PC-3 (cell line): ENCODE measurements at places on chromosomes 2 and 18.

DNA sequence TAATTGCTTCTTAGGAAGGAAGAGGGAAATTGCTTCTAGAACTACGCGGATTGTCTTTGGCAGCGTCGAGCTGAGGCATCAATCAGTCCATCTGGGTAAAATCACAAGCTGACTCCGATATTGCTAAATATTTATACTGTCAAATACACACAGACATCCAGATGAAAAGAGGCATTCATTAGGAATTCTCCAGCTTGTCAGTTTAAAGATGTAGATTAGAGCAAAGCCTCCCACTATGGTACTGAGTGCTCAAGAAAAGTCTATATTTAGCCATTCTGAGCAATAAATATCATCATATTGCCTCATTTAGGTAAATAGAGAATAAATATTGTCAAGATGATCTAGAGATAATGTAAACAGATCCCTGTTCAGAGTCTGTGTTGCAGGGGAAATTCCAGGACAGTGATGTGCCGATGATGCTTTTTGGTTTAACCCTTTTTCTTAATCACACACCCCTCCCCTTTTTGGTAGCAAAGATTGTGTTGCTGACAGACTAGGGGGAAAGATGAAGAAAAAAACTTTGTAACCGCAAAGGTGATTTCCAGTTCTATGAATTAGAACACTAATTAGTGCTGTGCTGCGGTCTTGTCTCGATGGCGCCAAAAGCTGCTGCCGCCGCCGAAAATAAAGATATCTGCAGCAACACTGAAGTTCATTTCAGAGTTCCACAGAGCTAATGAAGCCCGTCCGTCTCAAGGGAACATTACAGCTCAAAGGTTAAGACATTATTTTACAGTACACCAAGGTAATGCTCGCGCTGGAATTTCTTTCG, 171.8 kb downstream of the PTGR3 start:
- peak; percentile 65 for DNase-seq

DNA sequence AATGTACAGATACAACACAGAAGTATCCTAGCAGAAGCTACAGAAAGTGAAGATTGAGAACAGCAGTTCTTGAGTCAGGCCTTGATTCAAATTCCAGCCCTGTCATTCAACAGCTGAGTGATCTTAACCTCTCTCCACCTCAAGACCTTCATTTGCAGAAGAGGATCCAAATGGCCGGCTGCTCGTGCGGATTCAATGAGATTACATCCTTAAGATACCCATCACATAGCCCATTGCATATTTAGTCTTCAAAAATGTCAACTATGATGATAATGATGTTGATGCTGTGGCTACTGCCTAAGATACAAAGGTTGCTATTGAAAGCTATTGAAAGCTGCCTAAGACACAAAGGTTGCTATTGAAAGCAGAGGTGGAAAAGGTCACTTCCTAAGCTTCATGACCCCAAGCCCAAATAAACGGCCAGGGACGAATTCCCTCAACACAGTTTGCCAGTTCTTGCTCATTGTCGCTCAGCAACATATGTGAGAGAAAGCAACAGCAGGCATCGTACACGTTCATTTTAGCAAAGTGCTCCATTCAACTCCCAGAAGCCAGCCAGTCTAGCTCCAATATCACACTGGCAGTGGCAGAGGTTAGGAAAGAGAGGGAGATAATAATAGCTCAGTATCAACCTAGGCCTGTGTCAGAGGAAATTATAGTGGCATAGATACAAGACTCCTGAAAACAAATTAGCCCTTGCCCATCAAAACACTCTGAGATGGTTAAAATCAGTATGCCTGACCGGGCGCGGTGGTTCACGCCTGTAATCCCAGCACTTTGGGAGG, 36.1 kb downstream of the MRPL35 start:
- DNase-seq, result no peak

GRCh38 chr2:95061601-95062183, 36.2 kb downstream of the MAL start:
- no peak for DNase-seq

GRCh38 chr2:8168022-8168717, 513.7 kb upstream of the ID2 start:
- no peak for DNase-seq
